ENCODE measurements at places on chromosomes 11 and 22. TPM values are rescaled to one million over a fixed set of nuclear protein-coding genes. Genes with fewer than 3 reads are reported as not detected.

GVQW3 gene
- total RNA-seq, result 1.1 TPM

- DNase-seq, result no peak
These were observed 1.3 kb downstream of the LRRC4C start for GRCh38 chr11:41458154-41458553.

GRCh38 chr11:120578596-120579154 is 67.1 kb downstream of the GRIK4 start:
- DNase-seq, result no peak

- DNase-seq, result no peak
These were observed 479.4 kb downstream of the JRKL start for GRCh38 chr11:96869207-96869606.

DNA sequence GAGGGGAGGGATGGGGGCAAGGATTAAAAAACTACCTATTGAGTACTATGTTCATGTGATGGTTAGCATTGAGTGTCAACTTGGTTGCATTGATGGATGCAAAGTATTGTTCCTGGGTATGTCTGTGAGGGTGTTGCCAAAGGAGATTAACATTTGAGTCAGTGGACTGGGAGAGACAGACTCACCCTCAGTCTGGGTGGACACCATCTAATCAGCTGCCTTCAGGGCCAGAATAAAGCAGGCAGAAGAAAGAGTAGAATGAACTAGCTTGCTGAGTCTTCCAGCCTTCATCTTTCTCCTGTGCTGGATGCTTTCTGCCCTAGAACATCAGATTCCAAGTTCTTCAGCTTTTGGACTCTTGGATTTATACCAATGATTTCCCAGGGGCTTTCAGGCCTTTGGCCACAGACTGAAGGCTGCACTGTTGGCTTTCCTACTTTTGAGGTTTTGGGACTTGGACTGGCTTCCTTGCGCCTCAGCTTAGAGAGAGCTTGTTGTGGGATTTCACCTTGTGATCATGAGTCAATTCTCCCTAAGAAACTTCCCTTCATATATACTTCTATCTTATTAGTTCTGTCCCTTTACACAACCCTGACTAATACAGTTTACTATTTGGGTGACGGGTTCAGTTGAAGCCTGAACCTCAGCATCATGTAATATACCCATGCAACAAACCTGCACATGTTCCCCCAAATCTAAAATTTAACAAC is 70.2 kb downstream of the MTNR1B start:
- peak; percentile 36 for DNase-seq

- DNase-seq, result peak; percentile 27
These were observed 2.4 kb downstream of the C11orf96 start for GRCh38 chr11:43944761-43945311.

DNA sequence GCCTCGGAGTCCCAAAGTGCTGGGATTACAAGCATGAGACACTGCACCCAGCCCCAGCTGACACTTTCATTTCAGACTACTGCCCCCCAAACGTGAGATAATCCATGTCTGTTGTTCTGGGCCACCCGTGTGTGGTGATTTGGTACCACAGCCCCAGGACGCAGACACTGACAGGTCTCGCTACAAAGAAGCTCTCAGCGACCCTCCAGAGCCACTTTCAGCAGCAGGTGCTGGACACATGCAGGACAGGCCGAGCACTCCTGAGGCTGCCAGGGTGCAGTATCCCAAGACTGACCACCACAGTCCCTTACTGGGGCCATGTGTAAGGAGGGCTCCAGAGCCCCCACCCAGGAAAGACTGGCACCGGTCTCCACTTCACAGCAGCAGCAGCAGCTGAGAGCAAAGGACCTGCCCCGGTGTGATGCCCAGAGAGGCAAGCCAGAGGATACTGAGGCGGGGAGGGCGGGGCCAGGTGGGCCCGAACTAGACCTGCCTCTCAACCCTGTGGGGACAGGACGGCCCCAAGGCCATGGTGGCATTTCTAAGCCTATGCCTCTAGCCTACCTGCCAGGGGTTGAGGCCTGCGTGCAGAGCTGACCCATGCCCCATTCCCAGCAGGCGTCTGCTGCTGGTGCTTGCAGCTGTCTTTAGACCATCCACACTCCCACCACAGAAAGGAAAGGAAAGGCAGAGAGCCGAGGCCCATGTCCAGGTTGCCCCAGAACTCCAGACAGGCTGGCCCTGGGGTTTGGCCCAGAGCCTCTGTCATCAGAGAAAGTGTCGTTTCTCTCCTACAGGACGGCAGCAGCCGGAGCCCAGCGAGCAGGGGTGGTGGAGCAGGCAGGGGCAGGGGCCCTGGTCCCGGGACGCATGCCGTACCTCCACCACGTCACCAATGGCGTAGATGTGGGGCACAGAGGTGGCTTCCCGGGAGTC is 28.0 kb upstream of the GNB1L start:
- DNase-seq, result no peak

KCTD17 gene
- 29.2 TPM for total RNA-seq

DNA sequence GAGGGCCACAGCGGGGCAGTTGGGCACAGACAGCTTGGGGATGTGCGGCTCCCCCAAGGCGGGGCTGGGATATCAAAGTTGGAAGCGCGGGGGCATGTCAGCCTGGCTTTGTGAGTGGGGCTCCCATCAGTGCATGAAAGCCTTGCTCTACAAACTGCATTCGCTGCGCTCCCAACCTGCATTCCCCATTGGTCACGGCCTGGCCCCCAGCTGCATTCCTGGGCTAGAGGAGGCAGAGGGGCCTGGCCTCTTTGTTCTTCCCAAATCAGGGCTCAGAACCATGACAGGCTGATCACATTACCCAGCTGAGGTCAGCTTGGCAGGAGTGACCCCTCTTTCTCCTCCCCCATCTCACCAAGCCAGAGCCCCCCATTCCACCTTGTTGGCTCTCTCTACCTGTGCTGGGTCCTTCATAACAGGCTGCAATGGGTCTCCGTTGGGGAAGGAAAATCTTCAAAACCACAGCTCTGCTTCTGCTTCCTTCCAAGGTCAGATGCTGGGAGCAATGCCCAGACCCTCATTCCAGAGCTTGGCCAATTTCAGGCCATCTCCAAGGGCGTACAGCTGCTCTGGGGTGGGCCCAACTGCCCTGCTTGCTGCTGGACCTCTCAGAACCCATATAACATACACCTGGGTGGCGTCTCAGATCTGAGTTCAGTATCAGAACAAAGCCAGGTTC is 38.7 kb upstream of the CDON start:
- DNase-seq, result no peak

DNA sequence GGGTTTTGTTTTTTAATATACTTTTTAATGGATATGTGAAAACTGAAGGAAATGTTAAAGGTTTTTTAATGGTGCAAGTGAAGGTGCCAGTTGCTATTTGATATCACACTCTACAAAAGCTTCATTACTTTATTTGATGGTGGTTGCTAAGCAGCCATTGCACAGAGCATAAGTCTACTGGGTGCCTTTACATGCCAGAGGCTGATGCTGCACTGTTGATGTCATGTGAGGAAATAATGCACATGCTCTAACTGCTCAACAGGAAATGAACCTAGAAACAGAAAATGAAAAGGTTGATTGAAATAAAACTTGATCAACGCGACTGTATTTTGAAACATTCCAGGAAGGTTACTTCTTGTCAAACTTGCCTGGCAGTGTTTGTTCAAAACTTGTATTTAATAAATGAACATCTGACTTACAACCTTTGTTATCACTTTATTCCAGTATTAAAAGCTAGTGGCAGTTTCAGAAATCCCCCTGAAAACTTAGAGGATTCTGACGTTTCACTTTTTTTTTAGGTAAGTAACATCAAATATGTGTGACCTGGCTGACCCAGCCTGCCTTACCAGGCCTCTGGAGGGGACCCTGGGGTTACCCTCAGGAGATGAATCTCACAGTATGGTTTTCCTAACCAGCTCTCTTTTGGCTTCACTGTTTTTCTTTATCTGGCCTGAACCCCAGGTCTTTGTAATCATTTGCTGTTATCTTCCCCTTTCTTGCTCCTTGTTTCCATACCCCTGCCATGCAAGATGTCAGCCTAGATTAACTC is 2.4 kb upstream of the ATP5MG start:
- peak; percentile 26 for DNase-seq

DNA sequence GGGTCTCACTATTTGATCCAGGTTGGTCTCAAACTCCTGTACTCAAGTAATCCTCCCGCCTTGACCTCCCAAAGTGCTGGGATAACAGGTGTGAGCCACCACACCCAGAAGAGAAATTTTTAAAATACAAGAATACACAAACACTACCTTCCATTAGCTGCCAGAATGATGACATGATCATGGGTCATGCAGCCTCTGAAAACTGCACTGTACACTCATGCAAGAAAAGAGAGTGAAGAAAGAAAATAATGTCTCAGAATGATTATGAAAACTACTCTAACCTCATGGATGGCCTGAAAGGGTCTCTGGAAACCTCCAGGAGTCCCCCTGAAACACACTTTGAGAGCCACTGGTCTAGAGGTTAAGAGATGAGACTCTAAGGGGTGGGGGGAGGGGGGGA is 18.8 kb downstream of the VPS37C start:
- peak; percentile 63 for DNase-seq

GRCh38 chr11:70633610-70634009 is 235.3 kb downstream of the CTTN start:
- no peak for DNase-seq

DNA sequence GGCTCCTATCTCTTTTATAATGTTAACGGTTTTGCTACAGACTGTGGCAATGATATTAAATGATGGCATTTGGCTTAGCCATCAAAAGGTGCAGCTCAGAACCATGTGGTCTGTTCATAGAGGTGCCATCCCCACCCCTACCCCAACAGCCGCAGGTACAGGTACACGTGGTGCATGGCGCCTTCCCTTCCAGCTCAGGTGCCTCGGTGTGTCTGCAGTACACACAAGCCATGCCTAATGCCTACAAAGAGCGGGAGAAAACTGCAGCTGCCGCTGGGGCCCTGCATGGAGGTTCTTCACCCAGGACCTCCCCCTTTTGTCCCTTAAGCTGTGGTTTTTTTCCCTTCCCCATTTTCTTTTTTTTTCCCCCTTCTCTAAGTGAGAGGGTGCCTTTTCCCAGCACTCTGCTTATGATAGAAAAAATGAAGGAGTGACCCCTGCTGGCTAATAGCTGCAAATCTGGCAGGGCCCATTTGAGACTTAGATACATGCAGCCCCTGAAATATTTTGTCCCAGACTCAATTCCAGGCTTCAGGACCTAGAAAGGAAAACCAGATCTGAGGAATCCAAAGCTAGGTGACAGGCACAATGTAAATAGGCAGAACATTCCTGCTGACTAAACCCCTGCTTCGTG is 6.5 kb downstream of the OR52M1 start:
- DNase-seq, result peak; percentile 16

TRIM51 gene
- total RNA-seq, result not detected

Measured in IMR-90 (cell line).